T-cell (primary cell): ENCODE measurements at places on chromosomes 12 and 14.

- no peak for DNase-seq
Observed at GRCh38 chr12:126347421-126347820, 1282.2 kb downstream of the AACS start.

DNA sequence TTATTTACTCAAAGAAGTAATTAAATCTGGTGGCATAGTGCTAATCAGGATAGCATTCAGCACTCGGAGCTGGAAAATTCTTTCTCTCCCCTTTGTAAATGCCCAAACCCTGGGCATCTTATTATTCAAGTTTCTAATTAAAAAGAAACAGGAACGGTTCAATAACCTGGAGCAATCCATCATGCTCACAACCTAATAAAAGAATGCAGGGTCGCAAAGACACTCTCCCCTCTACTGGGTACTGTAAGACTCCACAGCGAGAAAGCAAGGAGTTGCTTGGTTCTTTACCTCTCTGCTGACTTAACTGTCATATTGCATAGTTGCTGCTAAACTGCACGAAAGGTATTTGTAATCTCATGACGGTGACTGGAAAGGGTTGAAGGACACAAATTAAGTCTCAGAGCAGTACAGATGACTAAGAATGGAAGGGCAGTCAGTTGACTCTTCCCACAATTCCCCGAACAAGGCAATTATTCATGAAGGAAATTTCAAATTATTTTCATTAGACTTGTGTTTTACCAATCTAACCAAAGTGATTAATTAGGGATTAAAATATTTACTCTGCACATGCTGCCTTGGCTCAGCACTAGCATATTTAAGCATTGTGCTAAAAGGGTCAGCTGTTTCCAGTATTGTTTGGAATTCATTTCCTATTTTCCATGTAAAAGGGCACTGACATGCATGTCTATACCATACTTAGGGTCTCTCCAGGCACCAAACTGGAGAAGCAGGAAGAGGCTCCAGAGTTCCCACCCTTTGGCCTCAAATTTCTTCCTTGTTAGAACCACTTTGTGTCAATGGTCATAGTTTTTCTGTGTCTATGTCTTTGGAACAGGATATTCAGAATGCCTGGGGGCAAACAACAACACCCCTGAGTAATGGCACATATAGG, 182.2 kb downstream of the EXOC5 start:
- no peak for DNase-seq

GRCh38 chr12:89070603-89071002, 281.7 kb downstream of the DUSP6 start:
- DNase-seq = no peak

DNA sequence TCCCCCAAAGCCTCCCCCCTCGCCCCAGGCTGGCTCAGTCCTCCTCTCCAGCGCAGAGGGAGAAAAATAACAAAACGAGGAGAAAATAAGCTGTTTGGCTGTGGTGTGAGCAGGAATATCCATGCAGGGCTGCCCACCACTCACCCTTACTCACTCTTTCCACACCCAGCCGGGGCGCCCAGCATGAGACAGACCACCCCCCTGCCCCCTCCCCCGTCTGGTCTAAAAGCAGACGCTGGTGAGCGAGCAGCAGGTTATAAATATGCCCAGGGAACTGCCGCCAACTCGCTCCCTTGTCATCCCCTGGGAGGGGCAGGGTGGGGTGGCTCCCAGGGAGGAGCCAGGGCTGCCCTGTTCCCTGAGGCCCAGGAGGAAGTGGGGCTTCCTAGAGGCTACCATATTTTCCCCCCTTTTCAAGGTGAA, 7.4 kb downstream of the WNT1 start:
- no peak for DNase-seq

- DNase-seq = no peak
Observed at GRCh38 chr14:29442696-29443095, 485.0 kb downstream of the PRKD1 start.

DNA sequence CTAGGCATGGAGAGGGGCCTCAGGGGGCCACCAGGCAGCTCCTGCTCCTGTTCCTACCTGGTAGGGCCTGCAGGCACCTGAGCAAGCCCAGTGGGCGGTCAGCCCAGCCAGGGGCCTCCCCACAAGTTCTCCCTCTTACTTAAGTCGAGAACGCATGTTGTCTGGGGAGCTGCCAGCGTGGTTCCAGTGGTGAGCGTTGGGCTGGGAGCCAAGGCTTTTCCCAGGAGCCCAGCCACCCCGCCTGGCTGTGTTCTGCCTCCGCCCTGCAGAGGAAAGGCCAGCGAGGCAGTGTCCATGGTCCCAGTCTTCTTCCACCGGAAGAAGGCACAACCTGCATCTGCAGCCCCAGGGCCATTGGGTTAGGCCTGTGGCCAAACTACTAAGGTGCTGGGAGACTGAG, 1.4 kb downstream of the C14orf180 start:
- no peak for DNase-seq

DNA sequence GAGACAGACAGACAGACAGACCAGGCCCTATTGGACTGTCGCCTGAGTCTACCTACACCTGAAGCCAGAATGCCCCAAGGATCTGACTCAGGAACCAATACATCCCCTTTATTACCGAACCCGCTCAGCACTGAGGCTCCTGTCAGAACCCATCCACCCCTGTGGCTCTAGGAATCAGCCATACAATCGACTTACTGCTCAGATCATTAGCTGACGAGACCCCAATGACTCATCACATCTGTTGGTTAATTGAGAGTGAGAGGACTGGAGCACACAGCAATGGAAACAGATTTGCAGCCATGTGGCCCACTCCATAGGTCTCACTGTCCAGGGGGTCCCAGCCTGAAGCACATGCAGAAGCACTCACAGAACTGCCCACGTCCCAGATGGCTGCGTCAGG, 15.2 kb downstream of the ITPK1 start:
- DNase-seq = no peak

DNA sequence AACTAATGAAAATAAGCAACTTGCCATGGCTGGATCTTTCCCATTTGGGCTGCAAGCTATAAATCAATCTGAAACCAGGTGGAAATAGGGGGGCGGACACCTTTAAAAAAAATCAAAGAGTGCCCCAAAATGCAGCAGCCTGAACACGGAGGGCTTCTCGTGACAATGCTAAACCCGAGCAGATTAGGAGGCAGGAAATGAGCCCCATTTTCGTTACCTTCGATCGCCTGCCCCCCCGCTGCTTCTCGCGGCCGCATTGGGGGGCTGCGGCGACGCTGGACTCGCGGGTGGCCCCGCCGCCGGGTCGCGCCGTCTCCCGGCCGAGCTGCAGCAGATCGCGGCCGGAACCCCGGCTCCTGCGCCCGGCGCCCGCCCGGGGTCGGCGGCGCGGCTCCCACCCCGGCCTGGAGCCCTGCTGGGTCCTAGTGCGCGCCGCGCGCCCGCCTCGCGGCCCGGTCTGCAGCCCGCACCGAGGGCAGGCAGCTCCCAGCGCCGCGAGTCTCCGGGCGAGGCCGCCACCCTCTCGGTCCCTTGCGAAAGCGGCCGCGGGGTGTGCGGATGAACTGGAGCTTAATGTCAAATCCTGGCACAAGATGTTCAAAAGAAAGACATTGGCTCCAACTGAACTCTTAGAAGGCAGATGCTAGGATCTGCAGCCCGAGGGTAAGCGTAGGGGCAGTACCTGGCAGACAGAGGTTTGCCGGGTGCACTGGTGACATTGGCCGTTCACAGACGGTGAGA, 201.9 kb upstream of the FOXN3 start:
- DNase-seq = peak; percentile 77

DNA sequence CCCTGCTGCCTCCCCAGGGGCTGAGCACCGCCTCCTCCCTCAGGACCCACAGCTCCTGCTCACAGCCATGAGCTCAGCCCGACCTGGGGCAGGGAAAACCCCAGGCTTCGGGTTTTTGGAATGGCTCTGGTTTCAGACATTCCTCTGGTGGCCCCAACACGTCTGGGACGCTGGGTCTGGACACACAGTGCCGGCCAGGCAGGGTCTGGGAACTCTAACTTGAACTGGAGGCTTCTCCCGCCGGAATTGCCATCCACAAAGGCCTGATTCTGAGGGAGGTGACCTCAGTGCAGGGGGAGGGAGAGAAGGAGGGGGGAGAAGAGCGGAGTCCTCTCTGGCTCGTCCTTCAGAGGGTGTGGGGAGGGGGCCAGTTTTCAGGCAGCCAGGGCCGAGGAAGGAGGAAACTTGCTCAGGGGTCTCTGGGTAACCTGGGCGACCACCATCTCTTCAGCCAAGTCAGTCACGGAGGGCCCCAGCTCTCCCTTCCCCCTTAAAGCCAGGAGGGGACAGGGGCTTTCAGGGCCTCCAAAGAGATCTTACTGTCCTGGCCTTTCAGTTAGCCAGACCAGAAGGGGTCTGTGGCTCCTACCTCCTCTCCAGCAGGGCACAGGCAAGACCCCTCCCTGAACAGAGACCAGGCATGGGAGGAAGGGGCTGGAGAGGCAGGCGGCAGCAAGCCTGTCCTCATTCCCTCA, 19.4 kb downstream of the NCKAP5L start:
- DNase-seq = no peak

- no peak for DNase-seq
Observed at GRCh38 chr14:61491224-61491623, 169.8 kb downstream of the PRKCH start.
